ENCODE measurements at places on chromosomes 7 and 10.

- DNase-seq = no peak
Observed at GRCh38 chr10:47369251-47369894, 14.7 kb downstream of the ZNF488 start.

GRCh38 chr7:74039337-74039736, 11.4 kb downstream of the ELN start:
- DNase-seq = no peak

GRCh38 chr10:44804661-44805060, 106.5 kb upstream of the TMEM72 start:
- DNase-seq = no peak

DNA sequence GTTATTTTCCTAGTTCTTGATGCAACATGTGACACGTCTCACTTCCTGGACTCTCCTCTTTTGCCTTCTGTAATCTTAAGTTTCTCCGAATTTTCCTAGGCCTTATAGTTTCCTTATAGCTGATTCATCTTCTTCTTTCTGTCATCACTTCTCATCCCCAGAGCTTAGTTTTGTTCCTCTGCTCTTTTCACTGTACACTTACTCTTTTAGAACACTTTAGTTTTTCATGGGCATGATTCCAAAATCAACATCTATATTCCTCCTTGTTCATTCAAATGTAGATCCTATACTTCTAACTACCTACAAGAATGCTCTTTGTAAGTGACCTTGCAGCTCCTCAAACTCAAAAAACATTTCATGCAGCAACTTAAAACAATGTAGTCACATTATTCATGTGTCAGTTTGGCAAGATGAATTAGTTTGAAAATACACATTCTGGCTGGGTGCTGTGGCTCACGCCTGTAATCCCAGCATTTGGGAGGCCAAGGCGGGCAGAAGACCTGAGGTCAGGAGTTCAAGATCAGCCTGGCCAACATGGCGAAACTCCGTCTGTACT, 13.1 kb upstream of the SLC26A3 start:
- no peak for DNase-seq

GRCh38 chr7:41328131-41328530, 374.8 kb downstream of the INHBA start:
- no peak for DNase-seq

- no peak for DNase-seq
Observed at GRCh38 chr10:97975598-97975997, 54.8 kb downstream of the CRTAC1 start.

GRCh38 chr7:30859940-30860496, 51.6 kb upstream of the AQP1 start:
- DNase-seq = no peak

DNA sequence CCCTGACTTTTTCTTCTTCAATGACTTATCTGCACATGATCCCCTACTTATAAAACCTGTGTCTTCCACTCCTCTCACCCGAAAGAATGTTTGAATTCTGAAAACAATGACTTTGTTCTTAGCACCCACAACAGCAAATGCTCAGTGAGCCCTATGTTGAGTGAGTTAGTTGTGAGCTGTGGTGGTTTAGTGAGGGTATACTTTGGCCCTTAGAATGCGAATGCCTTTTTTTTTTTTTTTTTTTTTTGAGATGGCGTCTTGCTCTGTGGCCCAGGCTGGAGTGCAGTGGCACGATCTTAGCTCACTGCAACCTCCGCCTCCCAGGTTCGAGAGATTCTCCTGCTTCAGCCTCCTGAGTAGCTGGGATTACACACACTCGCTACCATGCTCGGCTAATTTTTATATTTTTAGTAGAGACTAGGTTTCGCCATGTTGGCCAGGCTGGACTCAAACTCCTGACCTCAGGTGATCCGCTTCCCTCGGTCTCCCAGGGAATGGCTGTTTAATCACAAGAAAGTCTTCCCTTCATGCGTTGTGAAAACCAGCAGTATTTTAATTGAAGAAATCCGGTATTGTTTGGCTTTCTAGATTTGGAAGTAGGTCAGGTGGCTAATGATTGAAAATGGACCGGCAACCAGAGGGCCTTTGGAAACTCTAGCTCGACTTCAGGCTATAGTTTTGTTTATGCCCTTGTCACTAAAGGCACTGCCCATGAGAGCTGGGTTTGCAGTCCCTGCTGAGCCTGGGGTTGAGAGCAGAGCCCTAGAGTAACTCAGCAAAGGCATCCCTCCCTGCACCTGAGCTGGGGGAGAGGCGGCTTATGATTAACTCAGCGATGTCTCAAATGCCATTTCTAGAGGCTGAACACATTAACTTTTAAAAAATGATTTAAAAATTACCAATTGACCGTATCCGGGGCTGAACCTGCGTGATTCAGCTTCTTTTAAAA, 41.3 kb downstream of the CUX1 start:
- no peak for DNase-seq

DNA sequence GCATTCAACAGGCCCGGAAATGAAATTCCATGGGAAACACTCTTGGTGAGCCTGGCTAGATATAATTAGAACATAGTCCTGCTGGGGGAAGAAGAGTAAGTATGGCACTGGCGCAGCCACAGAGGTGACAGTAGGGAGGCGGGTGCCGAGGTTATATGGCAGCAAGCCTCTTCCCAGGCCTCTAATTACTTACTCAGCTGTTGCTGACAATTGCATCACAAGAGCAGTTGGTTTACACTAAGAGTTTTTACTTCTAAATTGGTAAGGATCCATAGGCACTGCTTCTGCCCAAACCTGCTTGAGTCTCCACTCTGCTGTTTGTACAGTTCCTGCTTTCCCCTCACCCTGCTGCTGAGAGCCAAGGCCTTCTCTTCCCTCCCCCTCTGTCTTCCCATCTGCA, 93.3 kb upstream of the DUSP5 start:
- no peak for DNase-seq

DNA sequence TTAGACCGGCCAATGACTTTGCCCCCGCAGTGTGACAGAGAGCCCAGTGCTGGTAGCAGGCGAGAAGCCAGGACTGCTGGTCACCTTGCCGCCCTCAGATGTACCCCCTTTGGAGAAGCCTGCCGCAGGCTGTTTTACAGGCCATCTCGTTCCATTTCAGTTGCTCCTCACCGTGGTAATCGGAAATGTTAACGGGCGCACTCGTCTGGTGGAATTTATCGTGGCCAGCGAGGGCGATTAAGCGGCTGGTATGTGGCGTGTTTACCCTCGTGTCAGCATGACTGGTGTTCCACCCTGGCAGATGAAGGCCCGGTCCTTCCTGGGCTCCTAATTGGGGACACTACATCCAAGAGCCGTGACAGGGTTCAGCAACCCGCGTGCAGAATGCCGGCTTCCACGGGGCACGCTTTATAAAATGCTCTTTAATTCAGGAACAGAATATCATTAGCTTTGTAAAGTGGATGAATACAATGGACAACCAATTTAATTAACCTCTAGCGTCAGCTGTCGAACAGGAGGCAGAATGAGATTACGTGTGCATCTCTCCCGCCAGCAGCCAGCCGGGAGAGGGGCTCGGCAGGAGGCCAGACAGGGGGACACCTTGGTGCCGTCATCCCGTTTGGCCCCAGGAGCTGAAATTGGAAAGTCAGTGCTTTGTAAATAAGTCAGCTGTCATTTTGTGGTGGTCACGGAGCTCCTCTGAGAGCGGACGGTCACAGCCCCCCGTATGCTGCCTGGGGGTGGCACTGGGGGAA, 108.3 kb downstream of the NKX6-2 start:
- DNase-seq = no peak

DNA sequence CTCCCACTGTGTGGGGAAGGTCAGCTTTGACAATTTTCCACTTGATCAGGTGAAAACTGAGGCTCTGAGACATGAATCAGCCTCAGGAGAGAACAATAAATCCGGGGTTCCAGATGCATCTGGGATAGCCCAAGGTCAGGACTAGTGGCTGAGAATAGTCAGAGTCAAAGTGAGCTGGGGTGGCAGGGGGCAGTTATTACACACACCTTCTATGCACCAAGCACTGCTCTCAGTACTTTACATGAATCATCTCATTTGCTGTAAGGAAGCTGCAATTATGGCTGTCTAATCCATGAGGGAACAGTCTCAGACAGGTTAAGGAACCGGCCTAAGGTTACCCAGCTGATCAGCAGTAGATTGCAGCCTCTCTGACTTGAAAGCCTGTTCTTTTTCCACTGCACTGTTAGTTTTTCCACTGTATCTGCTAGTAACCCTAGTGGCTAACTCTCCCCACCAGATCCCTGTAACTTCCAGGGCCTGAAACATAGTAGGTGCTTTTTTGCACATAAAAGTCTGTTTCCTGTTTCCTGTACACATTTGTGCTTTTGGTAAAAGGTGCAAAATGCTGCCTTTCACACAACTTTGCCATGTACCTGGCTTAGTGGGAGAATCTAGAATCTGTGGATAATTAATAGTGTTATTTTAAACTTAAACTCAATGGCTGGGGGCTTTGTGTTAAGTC, 125.9 kb downstream of the EMX2 start:
- DNase-seq = no peak

- DNase-seq = no peak
Observed at GRCh38 chr7:94061326-94061725, 57.2 kb upstream of the BET1 start.

DNA sequence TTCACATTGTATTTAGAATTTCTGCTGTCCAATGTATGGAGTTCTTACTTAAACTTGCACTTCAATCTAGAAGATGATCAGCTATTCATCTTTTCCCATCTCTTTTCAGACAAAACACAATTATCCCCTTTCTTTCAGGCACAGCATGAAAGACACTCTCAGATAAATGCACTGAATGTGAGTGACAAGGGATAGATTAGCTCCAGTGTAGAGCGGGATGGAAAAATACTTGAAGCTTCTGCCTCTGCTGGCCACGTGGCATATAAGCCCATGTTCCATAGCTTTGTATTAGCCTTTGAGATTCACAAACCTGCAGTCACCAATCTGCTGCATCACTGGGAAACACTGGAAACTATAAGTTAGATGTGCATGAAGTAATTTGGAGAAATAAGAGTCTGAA, 162.2 kb upstream of the FAM3C start:
- DNase-seq = no peak

DNA sequence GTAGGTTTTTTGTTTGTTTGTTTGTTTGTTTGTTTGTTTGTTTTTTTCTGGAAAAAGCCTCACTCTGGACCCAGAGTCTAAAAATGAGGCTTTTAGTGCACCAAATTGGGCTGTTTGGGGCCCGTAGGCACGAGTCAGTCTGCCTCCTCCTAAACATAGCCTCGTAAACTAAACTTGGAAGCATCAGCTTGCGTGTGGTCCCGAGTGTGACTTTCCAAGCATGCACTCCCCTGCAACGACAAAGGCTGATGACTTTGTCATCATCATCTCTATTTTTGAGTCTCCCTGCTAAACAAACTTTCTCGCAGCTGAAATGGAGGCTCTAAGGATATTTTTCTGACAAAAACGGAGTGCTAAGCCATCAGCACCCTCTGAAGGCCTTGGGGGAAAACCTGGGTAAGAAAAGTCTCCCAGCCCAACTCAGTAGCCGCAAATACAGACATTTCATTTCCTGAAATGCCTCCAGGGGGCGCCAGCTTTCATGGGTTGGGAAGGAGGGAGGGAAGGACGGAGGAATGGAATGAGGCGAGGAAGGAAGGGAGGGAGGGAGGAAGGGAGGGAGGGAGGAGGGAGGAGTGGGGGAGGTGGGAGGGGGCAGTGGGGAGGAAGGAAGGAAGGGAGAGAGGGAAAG, 245.9 kb downstream of the KCNMA1 start:
- peak; percentile 22 for DNase-seq

DNA sequence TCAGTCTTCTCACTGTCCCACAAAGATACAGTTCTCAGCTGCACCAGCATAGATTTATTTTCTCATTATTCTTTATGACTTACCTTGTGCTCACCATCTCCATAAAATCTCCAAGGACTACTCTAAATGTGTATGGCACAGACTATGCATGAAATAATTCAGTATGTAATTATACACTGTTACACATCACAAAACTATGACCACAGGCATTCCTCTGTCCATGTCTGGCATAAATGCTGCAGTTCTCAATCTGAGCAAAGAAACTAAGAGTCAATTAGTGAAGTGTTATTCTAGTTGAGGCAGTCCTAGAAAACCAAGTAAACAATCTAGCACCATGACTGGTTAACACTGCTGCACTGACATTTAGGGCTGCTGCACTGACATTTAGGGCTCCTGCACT, 2.7 kb downstream of the CYCS start:
- DNase-seq = no peak

DNA sequence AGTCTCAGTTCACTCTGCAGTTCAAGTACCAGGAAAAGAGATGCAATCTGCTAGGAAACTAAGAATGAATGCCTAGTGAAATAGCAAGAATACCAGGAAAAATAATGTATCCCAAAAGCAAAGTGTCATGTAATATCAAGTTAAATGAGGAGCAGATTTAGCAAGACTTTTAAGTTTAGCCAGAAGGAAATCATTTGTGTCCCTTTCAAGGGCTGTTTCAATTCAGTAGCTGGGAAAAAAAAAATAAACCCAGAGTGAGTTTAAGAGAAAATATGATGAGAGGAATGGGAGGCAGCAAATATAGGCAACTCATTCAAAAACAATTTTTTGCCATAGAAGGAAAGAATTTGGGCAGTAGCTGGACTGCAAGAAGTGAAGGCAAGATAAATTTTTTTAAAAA, 135.8 kb downstream of the DGKB start:
- DNase-seq = no peak

GRCh38 chr7:47482013-47482875, 99.7 kb downstream of the TNS3 start:
- DNase-seq = no peak

- no peak for DNase-seq
Observed at GRCh38 chr7:25117226-25118047, 7.6 kb downstream of the CYCS start.

- DNase-seq = no peak
Observed at GRCh38 chr10:88156341-88156740, 292.9 kb downstream of the PTEN start.

- no peak for DNase-seq
Observed at GRCh38 chr7:23332193-23332592, 33.1 kb downstream of the MALSU1 start.

DNA sequence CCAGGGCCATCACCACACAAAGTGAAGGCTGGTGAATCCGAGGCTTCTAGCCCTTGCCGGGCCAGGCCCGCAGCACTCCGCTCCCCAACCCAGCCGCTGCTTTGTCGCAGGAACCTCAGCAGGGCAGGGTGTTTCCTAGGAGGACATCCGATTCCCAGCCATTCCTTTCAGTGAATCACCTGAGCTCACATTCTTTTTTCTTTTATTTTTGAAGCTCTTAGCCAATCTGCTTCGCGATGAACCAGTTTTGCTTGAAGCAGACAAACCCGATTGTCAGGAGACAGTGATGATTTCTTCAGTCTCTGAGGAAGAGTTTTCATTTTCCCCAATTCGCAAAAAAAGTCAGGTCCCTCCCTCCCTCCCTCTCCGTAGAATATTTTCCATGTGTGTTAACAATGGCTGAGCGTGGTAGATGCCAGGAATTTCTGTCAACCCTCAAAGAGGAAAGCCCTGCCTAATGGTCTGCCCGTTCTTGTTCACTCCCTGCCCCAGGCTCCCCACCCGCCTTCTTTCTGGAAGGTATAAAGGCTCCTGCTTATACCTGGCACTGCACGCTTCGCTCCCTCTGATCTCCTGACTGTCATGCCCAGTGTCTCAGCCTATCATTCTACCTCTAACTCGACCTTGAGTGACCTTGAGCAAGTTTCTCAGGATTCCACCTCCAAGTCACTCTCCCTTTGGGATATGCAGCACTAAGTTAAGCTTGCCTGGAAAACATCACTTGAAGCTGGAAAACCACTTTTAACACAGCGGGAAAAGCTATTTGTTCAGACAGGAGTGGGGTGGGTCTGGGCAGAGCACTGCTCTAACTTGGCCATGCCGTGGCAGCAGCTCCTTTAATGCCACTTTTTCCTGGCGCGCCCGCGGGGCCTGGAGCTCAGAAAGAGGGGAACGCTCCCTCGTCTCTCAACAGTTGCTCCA, 35.1 kb downstream of the EGFR start:
- no peak for DNase-seq

All from NCI-H748 treated with DMSO at 0.1 percent for 48 hours (cell line).